SJCRH30 (cell line): ENCODE measurements at places on chromosomes 7 and 10. TPM values are rescaled to one million over a fixed set of nuclear protein-coding genes. Genes with fewer than 3 reads are reported as not detected.

- DNase-seq: no peak
Measured at GRCh38 chr7:155665957-155666287, 21.5 kb downstream of the RBM33 start.

The GBX1 gene
- 0.48 and 0.95 TPM in 2 replicates for total RNA-seq

- peak; percentile 50 for DNase-seq
Measured at GRCh38 chr10:29160150-29160617, 128.7 kb upstream of the LYZL1 start.

- DNase-seq: peak; percentile 59
Measured at GRCh38 chr7:132112106-132112505, 464.2 kb downstream of the PLXNA4 start.
